Glutamatergic neuron (in vitro differentiated cells): ENCODE measurements at places on chromosomes 13 and 19.

GRCh38 chr13:98105929-98106336 is 37.0 kb upstream of the FARP1 start:
- no peak for DNase-seq

- no peak for DNase-seq
Observed at GRCh38 chr13:32316501-32316900, 1.2 kb downstream of the BRCA2 start.

DNA sequence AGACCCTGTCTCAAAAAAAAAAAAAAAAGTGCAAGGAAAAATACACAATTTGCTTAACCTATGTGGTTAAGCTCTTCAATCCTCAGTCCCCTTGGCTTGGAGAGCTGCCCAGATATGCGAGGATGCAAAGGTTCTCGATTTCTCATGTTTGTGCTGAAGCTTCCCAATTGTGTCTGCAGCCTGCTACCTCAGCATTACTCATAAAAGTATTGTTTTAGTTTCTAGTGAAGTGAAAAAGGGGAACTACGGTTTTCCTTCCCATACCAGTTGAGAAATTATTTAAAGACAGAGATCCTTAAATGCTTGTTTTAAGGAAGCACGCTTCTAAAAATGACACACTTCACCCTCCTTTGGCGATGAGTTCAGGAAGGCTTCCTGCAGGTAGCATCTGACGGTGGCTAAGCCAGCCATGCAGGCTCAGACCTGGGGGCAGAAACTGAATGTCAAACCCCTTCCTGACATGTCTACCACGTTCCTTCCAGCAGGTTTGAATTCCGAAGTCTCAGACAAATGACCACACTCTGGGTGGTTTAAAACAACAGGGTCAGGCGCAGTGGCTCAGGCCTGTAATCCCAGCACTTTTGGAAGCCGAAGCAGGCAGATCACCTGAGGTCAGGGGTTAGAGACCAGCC is 47.9 kb downstream of the RUBCNL start:
- DNase-seq: no peak

GRCh38 chr19:52991484-52991883 is 22.2 kb upstream of the ERVV-1 start:
- DNase-seq: no peak

DNA sequence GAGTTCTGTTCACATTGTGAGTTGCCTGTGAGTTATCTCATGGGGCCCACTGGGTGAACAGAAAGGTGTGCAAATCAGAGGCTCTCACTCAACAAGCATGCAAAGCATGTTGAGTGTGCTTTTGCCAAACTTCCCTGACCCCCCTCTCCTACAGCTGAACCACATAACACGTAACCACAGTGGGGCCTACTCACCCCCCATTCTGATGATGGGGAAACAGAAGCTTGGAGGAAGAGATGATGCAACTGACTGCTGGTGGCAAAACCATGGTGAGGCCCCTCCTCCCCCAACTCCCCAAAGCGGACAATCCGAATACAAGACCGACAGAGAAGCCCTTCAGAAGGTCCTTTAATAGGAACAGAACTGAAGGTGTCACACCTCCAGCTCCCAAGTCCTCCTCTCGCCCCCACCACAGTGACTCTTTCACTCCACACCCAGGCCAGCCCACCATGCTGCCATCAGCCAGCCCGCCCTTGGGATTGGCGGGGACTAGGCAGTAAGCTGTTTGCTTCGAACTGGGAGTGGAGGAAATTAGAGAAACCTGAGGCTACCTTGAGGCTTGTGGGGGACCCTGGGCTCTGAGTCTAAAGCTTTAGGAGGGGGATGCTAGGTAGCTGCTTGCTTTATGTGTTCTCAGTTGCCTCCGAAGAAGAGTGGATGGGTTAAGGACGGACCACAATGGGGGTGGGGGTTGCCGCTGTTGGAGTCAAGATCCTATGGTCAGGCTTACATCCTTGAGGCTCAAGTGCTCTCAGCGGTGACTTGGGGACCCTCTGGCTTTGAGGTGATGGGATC is 3.8 kb downstream of the ZNF784 start:
- DNase-seq: no peak

DNA sequence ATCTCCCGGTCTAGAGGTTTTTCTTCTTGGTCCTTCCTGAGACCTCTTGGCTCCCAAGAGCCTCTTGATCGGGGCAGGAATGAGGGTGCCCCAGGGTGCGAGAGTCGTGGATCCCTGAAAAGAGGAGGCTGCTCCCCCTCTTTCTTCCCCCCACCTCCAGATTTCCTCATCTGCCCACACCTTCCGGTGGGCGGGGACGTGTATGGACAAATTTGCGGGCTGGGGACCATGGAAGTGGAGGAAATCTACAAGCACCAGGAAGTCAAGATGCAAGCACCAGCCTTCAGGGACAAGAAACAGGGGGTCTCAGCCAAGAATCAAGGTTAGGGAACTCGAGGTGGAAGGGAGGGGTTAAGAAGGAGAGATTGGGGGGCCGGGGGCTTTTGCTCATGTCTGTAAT is at the start of gene MCEMP1:
TSS of gene MCEMP1 (plus strand) at position 237 of the 400 bp plus-strand sequence. CDS start at position 268, 31 bp downstream.
- no peak for DNase-seq

GRCh38 chr19:11164879-11165406 is 9.4 kb upstream of the SPC24 start:
- no peak for DNase-seq

DNA sequence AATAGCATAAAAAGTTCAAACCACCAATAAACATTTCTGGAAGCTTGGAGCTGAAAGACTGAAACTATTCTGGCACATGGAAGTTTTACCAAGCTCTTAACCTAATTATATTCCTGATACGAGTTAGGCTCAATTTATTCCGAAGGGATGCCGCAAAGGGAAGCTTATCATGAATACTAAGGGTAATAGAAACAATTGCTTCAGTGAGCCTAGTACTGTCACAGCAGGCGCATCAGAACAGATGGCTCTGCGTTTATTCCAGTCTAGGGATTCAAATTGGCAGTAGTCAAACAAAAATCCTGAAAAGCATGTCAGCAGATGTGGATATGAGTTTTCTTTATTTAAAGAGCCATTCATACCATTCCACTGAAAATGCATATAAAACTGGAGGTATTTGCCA is 779.5 kb downstream of the GPC5 start:
- DNase-seq: no peak

DNA sequence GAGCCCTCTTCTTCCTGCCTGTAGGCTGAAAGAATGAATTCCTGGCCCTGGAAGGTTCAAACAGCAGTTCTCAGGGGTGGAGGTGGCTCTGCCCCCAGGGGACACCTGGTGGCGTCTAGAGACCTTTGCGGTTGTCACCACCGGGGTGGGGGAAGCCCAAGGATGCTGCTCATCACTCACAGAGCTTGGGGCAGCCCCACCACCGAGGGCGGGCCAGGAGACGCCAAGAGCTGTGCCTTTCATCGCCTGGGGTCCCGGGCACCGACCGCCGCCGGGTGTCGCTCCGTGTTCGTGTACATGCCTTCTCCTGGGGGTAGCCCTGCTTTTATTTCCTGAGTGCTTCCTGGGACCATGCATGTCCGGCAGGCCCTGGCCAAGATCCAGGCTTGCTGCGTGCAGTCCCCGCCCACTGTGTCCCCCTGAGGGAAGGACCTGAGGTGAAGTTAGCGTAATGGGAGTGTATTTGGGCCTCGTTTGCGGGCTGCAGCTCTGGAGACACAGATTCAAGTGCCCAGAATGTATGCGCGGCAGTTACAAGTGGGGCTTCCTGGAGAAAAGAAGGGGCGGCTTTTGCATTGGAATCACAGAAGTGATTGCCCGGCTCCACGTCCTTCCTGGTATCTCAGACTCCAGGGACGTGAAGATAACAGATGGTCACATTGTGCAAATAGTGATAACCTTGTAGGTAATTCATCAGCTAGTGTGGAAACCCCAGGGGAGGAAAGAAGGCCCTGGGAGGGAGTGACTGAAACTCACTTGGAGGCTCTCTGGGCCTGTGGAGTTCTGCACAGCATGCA is 7.8 kb downstream of the DOT1L start:
- DNase-seq: peak; percentile 57

GRCh38 chr13:114111577-114111976 is 20.8 kb downstream of the RASA3 start:
- DNase-seq: no peak

DNA sequence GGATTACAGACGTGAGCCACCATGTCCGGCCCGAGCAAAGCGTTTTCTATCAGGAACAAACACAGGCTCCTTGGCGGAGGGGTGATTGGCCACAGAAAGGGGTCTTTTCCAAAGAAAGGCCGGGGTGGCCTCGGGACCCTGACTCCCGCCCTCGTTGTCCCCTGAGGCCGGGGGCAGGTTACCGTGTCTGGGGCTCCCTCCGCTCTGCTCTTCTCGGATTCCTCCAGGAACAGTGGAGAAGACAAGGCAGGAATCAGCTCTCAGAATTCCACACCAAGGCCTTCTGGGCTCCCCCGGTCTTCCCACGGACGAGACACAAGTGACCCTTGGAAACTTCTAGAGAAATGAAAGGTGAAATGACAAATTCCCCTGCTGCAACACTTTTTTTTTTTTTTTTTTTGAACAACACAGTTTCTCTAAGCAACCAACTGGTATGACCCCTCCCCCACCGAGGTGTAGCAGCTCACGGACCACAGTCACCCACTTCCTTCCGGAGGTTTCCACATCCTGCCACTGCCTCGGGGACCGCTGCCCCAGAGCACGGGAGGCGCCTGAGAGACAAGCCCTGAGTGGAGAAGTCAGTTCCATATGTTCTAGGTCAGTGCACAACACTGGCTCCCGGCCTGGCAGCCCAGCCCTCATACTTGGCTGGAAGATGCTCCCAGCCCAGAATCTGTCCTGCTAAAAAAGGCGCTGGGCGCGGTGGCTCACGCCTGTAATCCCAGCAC is 11.0 kb downstream of the MOB3A start:
- DNase-seq: no peak

- peak; percentile 73 for DNase-seq
Observed at GRCh38 chr19:56566904-56567273, 379 bp upstream of the ZNF470 start.

GRCh38 chr19:40403262-40403984 is 9.8 kb downstream of the PRX start:
- peak; percentile 96 for DNase-seq

DNA sequence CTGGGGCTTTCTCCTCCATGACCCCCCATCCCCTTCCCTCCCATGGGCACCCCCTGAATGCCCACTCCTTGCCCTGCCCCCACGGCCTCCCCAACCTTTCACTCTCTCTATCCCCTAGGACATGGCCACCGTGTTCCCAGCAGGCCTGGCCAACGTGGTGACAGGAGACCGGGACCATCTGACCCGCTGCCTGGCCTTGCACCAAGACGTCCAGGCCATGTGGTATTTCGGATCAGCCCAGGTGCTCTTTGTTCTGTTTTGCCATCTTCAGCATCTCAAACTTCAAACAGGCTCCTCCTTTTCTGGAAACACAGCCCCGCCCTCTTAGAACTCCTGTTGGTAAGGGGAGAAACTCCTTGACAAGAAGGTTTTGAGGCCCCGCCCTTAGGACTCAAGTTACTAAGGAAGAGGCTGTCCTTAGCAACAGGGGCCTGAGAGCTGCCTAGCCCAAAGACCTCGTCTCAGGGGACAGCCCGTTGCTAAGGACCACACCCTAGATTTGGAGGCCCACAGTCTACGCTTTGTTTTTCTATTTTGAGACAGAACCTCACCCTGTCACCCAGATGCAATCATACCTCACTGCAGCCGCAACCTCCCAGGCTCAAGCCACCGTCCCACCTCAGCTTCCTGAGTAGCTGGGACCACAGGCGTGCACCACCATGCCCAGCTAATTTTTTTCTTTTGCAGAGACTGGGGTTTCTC is 5.1 kb upstream of the FLT3LG start:
- DNase-seq: peak; percentile 80

DNA sequence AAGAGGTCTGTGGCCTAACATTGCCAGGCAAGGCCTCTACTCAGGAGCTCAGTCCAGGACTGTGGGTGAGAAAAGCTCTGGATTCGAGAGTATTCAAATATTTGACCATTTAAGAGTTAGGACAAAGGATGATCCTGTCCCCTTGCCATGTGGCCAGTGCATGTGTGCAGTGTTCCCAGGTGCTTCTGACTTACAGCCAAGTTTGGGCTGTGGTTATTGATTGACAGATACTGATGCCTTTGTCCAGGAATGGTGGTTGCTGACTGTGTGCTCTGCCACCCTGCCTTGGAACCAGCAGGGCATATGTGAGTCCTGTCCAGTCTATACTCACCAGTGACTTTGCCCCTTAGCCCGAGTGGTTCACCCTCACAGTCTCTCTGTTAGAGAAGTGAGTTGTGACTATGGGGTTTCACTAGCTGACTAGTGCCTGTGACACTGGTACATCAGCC is 51.9 kb downstream of the GARRE1 start:
- DNase-seq: no peak

DNA sequence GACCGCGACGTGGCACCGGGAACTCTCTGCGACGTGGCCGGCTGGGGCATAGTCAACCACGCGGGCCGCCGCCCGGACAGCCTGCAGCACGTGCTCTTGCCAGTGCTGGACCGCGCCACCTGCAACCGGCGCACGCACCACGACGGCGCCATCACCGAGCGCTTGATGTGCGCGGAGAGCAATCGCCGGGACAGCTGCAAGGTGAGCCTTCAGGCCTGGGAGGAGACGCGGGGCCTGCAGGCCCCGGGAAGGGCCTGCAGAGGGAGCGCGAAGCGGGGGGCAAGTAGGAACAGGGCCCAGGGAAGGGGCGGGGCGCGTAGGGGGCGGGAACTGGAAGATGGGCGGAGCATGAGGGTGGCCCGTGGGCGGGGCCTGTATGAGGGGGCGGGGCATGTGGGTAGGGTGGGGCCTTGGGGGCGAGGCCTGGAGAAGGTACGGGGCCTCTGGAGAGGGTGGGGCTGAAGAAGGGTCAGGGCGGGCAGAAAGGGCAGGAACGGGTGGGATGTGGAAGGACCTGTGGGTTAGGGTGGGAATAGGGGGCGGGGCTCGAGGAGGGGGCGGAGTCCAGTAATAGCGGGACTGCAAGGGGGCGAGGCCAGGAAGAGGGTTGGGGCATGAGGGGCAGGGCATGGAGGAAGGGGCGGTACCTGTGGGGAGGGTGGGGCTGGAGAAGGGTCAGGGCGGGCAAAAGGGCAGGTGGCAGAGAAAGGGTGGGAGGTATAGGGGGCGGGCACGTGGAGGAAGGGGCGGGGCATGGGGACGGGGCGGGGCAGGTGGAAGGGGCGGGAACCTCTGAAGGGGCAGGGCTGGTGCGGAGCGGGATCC is 2.5 kb downstream of the CFD start:
- DNase-seq: peak; percentile 61

GRCh38 chr13:114112826-114113322 is 19.5 kb downstream of the RASA3 start:
- no peak for DNase-seq

- peak; percentile 87 for DNase-seq
Observed at GRCh38 chr19:48999481-49000325, 6.0 kb downstream of the RUVBL2 start.

- DNase-seq: no peak
Observed at GRCh38 chr19:13681509-13681908, 82.8 kb upstream of the MRI1 start.
